ENCODE measurements at places on chromosomes 2 and 18.

DNA sequence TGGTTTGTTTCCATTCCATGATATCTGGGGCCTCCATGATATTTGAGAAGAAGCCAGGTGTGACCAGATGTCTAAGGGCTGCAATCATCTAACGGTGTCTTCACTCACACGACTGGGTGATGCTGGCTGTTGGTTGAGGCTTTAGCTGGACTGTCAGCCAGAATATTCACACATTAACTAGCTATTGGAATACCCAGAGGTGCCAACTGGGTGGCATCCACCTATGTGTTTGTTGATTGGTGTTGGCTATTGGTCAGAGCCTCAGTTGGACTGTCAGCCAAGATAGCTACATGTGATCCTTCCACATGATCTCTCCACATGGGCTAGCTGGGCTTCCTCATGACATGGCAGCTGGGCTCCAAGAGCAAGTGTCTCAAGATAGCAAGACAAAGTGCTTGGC is 117.4 kb downstream of the CDCA7 start:
- DNase-seq, result no peak

GRCh38 chr2:210392469-210392881 is 77.5 kb upstream of the MYL1 start:
- DNase-seq, result no peak

DNA sequence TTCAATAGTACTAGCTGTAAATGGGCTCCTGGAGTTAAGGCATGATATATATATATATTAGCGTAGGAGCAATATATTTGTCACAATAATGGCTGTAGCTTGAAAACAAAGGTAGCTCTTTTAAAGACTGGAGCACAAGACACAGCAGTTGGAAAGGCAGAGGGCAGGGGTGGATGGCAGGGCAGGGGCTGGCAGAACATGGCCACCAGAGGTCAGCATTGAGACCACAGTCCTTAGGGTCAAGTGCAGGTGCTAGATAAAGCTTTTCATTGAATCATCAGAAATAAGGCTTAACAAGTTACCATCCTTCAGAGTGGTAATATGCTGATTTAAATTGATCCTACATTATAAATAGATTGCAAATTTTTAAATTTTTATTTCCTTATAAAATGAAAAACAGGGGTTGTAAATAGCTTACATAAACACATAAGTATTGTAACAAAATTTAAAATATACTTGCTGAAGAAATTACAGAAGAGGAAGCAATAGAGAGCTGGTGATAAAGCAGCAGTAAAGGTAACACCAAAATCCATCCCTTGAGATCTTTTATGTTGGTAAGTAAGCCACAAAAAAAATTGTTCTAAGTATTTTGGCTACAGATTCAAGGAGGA is 161.2 kb upstream of the PIEZO2 start:
- DNase-seq, result peak; percentile 47

GRCh38 chr2:46142546-46143428 is 154.4 kb upstream of the EPAS1 start:
- no peak for DNase-seq

DNA sequence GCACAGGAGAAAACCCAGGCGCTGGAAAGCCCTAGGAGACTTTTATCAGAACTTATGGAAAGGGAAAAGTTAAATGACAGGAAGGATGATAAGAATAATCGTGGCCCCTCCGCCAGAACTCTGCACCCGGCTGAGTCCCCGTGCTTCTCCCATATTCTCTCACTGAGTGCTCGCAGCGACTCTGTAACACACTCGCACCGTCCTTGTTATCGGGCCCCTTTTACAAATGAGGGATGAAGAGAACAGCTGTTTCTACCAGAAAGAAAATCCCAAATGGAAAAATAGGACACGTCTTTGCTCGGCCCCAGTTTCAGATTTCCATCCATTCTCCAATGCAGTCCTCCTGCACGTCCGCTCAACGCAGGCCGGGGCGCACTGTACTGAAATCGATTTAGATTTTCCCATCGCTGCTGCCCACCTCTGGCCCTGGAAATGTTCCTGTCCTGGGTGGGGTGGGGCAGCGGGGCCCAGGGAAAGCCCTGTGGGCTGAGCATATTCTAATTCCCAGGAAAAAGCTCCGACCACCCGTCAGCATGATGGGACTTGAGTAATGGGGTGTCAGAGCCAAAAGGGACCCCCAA is 66.4 kb downstream of the KCNF1 start:
- no peak for DNase-seq
